ENCODE measurements at places on chromosomes 13 and 19.

DNA sequence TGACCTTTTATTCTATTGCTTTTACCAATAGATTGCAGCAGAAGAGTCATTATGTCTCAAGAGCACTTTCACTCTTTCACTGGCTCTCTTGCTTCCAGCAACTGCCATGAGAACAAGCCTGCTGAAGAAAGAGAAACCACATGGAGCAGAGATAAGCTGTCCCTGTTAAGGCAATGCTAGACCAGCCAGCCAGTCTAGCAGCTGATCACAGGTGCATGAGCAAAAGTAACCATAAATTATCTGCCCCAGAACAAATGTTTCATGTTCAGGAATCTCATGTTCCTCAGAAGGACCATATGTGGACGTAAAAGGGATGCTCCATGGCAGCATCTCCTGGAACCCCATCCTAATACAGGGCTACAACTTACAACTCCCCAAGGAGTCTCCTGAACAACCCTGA, 20.4 kb upstream of the DCLK1 start:
- DNase-seq: no peak

GRCh38 chr13:94246495-94246894, 233.0 kb downstream of the DCT start:
- DNase-seq: no peak

- peak; percentile 64 for DNase-seq
These were observed 34.8 kb upstream of the C1QTNF9 start for GRCh38 chr13:24274452-24275021.

GRCh38 chr13:99415851-99416331, 85.4 kb upstream of the TM9SF2 start:
- DNase-seq: no peak

GRCh38 chr13:51364404-51365008, 25.0 kb downstream of the SERPINE3 start:
- peak; percentile 70 for DNase-seq

GRCh38 chr13:50130123-50130946, 115.1 kb downstream of the KCNRG start:
- peak; percentile 6 for DNase-seq

GRCh38 chr13:22214184-22214583, 543.3 kb downstream of the FGF9 start:
- no peak for DNase-seq

DNA sequence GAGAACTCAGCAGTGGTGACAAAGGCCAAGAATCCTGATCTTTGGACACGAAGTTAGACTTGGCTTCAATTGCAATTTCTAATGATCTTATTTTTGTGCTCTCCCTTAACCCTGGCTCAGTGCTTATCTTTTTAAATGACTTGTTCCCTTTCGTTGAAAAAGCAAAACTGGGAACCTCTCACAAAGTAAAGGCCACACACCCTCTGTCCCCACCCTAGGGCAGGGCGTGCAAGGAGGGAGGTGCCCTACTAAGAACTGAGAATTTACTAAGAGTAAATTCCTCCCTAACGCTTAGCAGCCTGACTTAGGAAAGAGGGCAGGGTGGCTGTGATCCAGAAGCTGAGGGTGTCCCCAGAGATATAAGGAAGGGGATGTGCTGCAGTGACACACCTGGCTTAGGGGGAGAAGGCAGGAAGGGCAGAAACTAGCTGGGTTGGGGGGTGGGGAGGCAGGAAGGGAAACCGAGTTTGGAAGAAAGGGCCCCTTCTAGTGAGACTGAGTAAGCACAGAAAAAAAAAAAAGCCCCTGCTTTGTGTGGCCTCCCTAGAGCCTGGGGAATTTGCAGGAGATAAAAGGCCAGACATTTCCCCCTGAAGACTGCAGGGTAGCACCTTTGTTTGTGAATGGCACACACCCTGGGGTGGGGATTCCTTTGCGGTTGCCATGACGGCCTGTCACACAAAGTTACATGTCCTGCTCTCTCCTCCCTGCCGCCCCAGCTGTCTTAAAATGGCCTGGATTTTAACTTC, 435.1 kb downstream of the EFNB2 start:
- no peak for DNase-seq

DNA sequence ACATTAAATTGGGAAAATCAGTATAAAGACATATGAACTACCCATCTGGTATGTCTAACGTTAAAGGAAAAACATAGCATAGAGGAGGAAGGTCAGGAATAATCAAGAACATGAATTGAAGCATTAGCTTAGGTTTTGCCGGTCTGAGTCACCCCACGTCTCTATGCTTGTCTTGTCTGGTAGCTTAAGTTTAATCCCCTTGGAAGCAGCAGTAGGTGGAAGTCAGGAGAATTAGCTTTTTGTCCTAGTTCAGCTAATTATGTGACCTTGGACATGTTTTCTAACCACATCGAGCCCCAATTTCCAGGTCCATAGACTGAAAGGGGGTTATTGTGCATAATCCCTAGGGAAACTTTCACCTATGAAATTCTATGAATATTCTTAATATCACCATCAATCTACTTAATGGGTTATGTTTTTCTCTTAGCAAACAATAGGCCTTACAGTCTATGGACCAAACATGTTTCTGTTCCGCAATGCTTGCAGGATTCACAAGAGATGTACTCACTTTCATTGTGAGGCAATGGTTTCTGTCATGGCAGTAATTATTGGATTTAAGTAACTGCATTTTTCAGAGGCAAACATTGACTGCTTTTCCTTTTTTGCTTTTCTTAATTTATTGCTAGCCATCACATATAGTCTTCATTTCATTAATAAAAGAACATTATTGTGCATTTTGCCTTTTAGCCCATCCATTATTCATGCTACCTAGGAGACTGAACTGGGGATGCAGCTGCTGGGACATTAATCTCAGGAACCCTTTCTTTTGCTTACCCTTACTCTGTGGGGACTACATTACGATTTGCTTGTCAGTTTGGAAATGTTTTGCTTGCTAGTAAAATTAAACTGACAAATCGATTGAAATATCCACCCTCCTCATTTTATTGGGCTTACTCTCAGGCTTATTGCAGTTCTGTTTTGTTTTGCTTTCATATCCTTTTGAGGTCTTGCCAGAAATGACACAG, 304.8 kb upstream of the MAB21L1 start:
- DNase-seq: no peak

- DNase-seq: no peak
These were observed 160.1 kb downstream of the TEX29 start for GRCh38 chr13:111480503-111480902.

GRCh38 chr19:33811736-33812387, 15.2 kb downstream of the KCTD15 start:
- no peak for DNase-seq

DNA sequence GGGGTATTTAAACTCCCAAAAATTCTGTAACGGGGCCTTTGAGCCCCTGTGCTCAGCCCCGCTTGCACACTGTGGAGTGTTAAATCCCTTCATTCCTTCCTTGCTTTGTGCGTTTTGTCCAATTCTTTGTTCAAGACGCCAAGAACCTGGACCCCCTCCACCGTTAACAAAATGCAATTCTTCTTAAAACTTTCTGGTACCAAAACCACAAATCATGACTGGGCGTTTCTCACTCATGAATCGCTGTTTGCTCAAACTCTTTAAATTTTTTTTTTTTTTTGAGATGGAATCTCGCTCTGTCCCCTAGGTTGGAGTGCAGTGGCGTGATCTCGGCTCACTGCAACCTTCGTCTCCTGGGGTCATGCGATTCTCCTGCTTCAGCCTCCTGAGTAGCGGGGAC, 881 bp downstream of the ZNF20 start:
- no peak for DNase-seq

DNA sequence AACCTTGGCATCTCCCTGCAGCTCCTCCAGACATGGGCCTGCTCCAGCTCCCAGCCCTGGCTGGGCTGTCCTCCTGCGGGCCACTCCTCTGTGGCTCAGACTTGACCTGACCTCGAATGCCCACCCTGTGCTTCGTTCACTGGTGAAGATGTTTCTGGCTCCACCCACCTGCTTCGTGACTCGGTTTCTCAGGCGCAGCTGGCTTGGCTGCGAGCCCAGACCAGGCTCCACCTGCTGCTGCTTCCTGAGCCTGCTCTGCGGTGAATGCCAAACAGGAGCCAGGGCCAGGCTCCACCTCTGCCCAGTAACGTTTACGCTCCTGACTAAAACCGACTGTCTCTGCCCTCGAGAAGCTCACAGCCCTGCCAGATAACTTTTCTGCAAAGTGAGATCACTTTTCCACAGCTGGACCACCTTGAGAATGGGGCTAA, 8.9 kb upstream of the RSPH6A start:
- no peak for DNase-seq

GRCh38 chr19:10206226-10206885, 11.6 kb upstream of the DNMT1 start:
- peak; percentile 48 for DNase-seq

DNA sequence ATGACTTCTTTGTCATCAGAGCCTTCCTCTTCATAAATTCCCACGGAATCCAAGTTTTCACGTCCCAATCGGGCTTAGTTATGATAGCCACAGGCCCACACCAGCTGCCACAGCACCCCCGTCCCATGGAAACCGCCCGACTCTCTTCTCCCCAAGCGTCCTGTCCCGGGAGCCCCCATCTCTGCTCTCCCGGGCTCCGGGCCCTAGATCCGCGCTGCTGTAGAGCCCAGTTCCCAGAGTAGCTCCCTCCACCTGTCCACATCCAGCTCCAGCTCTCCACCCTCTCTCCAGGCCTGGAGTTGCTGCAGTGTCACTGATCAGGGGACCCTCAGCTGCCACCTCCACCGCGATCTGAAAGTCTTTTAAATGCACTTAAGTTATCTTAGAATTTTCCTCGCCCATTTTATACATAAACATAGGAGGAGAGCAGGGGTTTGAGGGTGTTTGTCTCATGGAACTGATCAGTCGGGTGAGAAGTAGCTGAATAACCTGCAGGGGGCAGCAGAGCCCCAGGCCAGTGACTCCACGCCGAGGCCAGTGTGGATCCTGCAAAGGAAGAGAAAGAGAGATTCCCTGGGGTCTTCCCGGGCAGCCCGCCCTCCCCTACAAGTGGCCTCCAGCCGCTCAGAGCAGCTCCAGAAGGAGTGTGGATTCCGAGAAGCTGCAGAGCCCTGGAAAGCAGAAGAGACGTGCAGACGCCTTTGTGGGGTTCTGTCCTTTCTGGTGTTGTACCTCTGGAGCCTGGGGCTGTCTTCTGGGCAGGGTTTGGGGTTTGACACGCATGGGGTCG, 1.1 kb upstream of the ZNF763 start:
- DNase-seq: peak; percentile 20

DNA sequence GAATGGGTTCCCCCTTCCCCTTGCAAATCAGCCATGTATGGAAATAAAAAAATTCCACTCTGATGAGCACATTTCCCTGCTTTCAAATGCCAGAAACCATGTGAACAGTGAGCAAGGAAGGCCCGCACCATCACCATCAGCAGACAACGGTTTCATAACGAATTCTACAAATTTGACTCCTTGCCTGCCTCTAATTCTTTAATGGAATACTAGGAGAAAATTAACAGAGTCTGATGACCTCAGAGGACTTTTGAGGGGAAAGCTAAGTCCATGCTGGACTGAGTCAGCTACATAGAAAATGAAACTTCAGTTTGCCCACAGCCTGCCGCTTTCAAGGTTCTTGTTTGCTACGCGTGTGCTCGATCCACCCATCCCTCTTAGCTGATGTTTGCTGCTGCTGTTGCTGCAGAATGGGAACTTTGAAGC, 46.7 kb upstream of the KL start:
- DNase-seq: peak; percentile 47

DNA sequence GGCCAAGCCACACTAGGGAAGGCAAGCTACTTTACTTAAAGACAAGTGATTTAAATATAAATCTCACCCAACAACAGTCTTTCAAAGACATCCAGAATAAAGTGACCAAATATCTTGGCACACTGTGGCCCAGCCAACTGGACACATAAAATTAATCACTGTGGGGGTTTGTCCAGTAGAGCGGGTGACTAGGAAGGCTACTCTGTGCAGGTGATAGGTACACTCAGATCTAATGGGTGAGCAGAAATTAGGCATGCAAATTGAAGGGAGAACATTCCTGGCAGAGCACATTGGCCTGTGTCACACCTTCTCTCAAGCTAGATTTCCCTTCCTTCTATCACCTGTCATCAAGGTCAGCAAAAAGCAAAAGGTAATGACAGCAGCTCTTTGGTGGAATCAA, 23.4 kb upstream of the CYSLTR2 start:
- DNase-seq: no peak

GRCh38 chr19:18588611-18589379, at the start of gene REX1BD:
REX1BD (plus strand) TSS chr19:18588798; CDS start chr19:18588802, 4 bp downstream.
- DNase-seq: peak; percentile 73

- peak; percentile 97 for DNase-seq
These were observed 16.8 kb downstream of the TEX29 start for GRCh38 chr13:111337206-111337605.

DNA sequence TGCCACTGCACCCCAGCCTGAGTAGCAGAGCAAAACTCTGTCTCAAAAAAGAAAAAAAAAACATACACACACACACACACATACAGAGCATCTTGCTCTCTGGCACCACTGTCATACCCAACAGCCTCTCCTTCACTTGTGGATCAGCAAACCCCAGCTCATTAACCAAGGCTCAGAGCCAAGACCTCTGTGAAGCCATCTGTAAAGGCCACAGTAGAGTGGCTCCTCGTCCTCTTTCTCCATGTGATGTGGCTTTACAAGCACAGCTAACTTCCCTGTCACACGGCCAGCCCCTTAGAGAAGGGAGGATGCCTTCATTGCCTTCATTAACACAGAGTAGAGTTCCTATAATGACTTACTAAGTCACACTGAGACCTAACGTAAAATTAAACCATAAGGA, 62.7 kb upstream of the LSM14A start:
- DNase-seq: no peak

DNA sequence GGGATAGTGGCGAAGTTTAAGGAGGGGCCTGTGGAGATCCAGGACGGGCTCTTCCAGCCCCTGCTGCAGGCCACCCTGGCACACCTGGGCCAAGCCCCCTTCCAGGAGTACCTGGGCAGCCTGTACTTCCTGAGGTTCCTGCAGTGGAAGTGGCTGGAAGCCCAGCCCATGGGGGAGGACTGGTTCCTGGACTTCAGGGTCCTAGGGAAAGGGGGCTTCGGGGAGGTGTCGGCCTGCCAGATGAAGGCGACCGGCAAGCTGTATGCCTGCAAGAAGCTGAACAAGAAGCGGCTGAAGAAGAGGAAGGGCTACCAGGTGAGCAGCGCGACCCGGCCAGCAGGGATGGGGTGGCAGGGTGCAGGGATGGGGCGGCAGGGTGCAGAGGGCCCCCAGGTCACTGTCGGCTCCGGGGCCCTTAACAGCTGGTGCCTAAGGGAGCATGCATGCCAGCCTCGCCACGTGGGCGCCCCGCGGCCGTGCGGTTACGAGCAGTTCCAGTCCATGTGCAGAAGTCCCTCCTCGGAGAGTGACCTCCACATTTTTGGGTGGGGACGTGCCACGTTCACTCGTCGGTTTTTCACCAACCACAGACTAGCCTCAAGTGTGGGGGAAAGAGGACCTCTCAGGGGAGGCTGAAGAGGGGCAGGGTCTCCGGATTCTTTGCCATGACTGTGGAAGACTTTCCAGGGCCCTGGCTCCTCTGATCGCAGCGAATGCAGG, 912 bp downstream of the GRK1 start:
- DNase-seq: no peak
